Activated CD8-positive, alpha-beta memory T cell treated with anti-CD3 and anti-CD28 coated beads, Interleukin-2, amount 10 ng/mL, durations not matched to agents 7 days and 5 days (primary cell): ENCODE measurements at places on chromosomes 12 and 14. TPM values are rescaled to one million over a fixed set of nuclear protein-coding genes. Genes with fewer than 3 reads are reported as not detected.
A peak's percentile ranks its signal among the peaks of the same experiment; 100 is the strongest.

- H3K4me1 ChIP-seq: peaks cover 21% of the 10 kb centered on the region
- H3K4me3 ChIP-seq: no peak overlapping the region
- DNase-seq: no peak
- peaks cover 61% of the 10 kb centered on the region for H3K27me3 ChIP-seq
These were observed 349.1 kb downstream of the DPF3 start for GRCh38 chr14:72544615-72545387.

GRCh38 chr12:115936997-115937916 is 340.2 kb downstream of the MED13L start:
- H3K36me3 ChIP-seq: peaks cover 3% of the 10 kb centered on the region
- no peak overlapping the region for H3K27ac ChIP-seq
- peak; percentile 12 for DNase-seq
- H3K27me3 ChIP-seq: peaks cover 26% of the 10 kb centered on the region
- no peaks in the 10 kb centered on the region for H3K4me1 ChIP-seq

GRCh38 chr14:96269359-96269710 is 13.3 kb downstream of the BDKRB1 start:
- no peaks in the 10 kb centered on the region for H3K4me1 ChIP-seq
- no peak overlapping the region for H3K27ac ChIP-seq
- DNase-seq: no peak

GRCh38 chr14:72516936-72517700 is 376.8 kb downstream of the DPF3 start:
- H3K4me1 ChIP-seq: peaks cover 79% of the 10 kb centered on the region
- H3K27me3 ChIP-seq: peaks cover 1% of the 10 kb centered on the region
- no peak overlapping the region for H3K4me3 ChIP-seq
- peak; percentile 90 for DNase-seq
- H3K27ac ChIP-seq: peak overlapping the region; percentile 64

GRCh38 chr12:21675641-21676040 is 18.0 kb upstream of the LDHB start:
- H3K36me3 ChIP-seq: no peaks in the 10 kb centered on the region
- no peaks in the 10 kb centered on the region for H3K27me3 ChIP-seq
- H3K4me1 ChIP-seq: peaks cover 25% of the 10 kb centered on the region
- DNase-seq: no peak
- H3K27ac ChIP-seq: no peak overlapping the region

DNA sequence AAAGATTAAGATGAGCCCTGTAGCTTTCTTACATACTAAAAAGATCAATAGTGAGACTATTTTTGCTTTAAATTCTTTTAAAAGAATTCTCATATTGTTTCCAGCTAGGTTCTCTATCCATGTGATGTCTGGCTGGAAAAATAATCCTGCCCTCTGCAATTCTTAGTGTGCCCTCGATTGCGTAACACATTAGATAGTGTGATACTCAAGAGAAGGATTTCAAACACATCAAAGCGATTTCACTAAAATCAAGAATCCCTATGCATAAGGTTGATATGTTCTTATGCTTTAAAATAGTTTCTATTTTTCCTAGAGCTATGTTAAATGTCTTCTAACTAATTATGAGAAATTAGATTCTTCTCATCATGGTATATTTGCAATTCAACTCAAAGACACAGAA is 127.3 kb upstream of the PLEKHA5 start:
- H3K27ac ChIP-seq: no peak overlapping the region
- H3K4me3 ChIP-seq: no peak overlapping the region
- no peaks in the 10 kb centered on the region for H3K36me3 ChIP-seq
- H3K27me3 ChIP-seq: peaks cover 2% of the 10 kb centered on the region
- H3K4me1 ChIP-seq: no peaks in the 10 kb centered on the region
- no peak for DNase-seq

- DNase-seq: no peak
- no peaks in the 10 kb centered on the region for H3K36me3 ChIP-seq
- no peaks in the 10 kb centered on the region for H3K4me1 ChIP-seq
- H3K27me3 ChIP-seq: no peaks in the 10 kb centered on the region
These were observed 498.2 kb downstream of the BCL11B start for GRCh38 chr14:98773814-98774213.

GRCh38 chr12:43882578-43883178 is 46.8 kb downstream of the TMEM117 start:
- H3K4me3 ChIP-seq: no peak overlapping the region
- H3K27me3 ChIP-seq: no peaks in the 10 kb centered on the region
- H3K4me1 ChIP-seq: no peaks in the 10 kb centered on the region
- H3K27ac ChIP-seq: no peak overlapping the region
- no peaks in the 10 kb centered on the region for H3K36me3 ChIP-seq

DNA sequence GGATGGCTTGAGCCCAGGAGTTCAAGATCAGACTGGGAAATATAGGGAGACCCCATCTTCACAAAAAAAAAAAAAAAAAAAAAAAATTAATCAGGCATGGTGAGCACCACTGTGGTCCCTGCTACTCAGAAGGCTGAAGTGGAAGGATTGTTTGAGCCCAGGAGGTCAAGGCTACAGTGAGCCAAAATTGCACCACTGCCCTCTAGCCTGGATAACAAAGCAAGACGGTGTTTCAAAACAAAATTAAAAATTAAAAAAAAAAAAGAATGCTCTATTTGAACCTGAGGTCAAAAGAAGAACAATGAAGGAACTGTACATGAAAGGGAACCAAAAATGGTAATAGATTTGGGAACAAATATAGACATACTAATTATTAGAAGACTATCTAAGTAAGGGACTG is 40.4 kb downstream of the BMP4 start:
- H3K4me1 ChIP-seq: no peaks in the 10 kb centered on the region
- H3K36me3 ChIP-seq: no peaks in the 10 kb centered on the region
- H3K27me3 ChIP-seq: no peaks in the 10 kb centered on the region
- DNase-seq: no peak
- H3K4me3 ChIP-seq: no peak overlapping the region

GRCh38 chr12:4141348-4142270 is 132.0 kb upstream of the CCND2 start:
- peak; percentile 43 for DNase-seq
- H3K27me3 ChIP-seq: no peaks in the 10 kb centered on the region
- peaks cover 14% of the 10 kb centered on the region for H3K36me3 ChIP-seq

DNA sequence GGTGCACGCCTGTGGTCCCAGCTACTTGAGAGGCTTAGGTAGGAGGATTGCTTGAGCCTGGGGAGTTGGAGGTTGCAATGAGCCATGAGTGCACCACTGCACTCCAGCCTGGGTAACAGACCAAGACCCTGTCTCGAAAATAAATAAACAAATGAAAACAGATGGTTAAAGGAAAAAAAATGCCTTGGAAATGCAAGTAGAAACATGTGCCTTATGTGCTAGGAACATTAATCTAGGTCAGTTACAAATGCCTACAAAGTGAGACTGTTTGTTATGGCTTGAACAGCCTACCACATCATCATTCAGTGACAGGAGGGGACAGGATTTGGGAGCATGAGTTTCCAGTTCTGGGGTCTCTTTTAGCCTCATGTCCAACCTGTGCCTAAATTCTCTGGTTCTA is 52.4 kb upstream of the BCAT1 start:
- H3K36me3 ChIP-seq: no peaks in the 10 kb centered on the region
- no peak overlapping the region for H3K27ac ChIP-seq
- no peak overlapping the region for H3K4me3 ChIP-seq
- no peaks in the 10 kb centered on the region for H3K27me3 ChIP-seq
- peaks cover 12% of the 10 kb centered on the region for H3K4me1 ChIP-seq
- no peak for DNase-seq

DNA sequence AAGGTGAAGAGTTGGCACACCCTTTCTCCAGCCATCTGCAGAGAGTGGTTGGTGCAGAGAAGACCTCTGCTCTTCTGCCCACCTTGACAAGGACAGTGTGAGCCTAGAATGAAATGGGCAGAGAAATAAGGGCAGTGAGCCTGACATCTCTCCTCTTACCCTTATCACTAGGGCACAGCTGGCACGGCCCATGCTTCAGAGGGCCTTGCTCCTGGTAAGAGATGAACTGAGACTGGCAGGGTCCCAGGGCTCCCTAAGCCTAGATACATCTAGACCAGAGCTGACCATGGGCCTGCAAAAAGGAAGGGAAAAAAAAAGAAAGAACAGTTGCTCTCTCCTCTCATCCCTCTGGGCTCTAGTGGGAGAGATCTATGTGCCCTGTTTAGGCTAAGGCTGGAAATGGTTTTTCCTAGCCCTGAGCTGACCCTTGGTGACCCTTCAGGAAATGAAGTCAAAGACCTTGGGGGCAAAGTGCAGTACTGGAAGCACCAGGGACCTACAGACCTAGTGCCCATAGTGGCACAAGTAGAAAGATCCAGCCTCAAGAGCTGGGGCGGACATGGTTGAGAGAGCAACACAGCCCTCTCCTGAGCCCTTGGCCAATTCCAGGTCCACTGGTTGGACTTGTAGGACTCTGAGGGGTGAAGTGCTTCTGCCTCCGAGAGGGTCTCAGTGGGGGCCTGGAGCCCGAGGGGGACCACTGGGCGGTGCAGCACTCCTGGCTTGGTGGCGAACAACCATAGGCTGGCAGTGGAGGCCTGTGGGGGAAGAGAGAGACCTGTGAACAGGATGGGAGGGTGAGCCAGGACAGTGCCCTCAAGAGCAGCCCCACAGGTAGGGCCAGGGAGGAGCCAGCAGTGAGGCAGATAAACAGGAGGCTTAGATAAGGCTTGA is 22.0 kb downstream of the PRPF40B start:
- no peaks in the 10 kb centered on the region for H3K27me3 ChIP-seq
- DNase-seq: no peak
- peaks cover 2% of the 10 kb centered on the region for H3K36me3 ChIP-seq
- peak overlapping the region; percentile 52 for H3K27ac ChIP-seq
- no peak overlapping the region for H3K4me3 ChIP-seq

DNA sequence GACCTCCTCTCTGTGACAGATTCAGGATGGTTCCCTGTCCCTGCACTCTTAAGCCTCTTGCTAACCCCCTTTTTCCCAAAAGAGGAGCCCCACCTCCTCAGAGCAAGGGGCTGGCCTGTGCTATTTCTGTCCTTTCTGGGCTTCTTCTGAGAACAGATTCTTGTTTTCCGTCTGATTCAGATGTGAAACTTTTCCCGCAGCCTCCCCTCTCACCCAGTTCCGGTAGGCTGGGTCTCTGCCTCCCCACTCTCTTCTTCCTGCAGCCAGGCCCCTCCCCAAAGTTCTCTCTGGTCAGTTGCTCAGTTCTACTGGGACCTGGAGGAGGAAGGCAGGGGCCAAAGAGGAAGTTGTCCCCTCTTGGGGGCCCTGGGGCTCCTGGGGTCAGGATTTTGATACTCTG is 11.8 kb downstream of the PDE1B start:
- peak overlapping the region; percentile 65 for H3K4me3 ChIP-seq
- peak; percentile 48 for DNase-seq
- no peaks in the 10 kb centered on the region for H3K36me3 ChIP-seq
- peaks cover 28% of the 10 kb centered on the region for H3K4me1 ChIP-seq
- H3K27ac ChIP-seq: peak overlapping the region; percentile 77
- no peaks in the 10 kb centered on the region for H3K27me3 ChIP-seq

- DNase-seq: no peak
- no peak overlapping the region for H3K4me3 ChIP-seq
- H3K27me3 ChIP-seq: no peaks in the 10 kb centered on the region
- no peak overlapping the region for H3K27ac ChIP-seq
- H3K4me1 ChIP-seq: peaks cover 7% of the 10 kb centered on the region
These were observed 111.2 kb downstream of the LGMN start for GRCh38 chr14:92637228-92637627.

DNA sequence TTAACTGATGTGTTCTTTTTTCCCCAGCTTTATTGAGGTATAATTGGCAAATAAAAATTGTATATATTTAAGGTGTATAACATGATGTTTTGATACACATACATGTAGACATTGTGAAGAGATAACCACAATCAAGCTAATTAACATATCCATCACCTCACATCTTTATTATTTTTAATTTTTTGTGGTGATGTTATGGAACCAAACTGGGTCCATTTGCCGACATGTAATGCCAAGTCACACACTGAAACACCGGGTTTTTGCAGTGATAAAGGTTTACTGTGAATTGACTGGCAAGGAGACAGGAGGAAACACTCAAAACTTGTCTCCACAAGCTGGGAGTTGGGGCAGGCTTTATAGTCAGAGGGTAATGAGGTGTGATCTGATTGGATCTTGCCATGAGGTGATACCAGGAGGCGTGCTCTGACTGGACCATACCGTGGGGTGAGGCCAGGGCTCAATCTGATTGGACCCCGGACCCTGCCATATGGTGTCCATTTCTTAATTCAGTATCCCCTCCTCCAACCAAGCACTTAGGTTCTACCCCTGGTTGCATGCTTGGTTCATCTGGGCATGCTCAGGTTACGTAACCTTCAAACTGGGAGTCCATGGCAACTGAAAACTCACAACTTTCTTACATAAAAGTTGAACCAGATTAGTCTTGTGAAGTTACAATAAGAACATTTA is 11.8 kb upstream of the WSCD2 start:
- H3K4me3 ChIP-seq: no peak overlapping the region
- H3K27me3 ChIP-seq: peaks cover 10% of the 10 kb centered on the region
- no peaks in the 10 kb centered on the region for H3K36me3 ChIP-seq

GRCh38 chr12:57548013-57548315 is 972 bp upstream of the DCTN2 start:
- peaks cover 63% of the 10 kb centered on the region for H3K4me1 ChIP-seq
- no peak for DNase-seq
- no peak overlapping the region for H3K4me3 ChIP-seq
- H3K27me3 ChIP-seq: peaks cover 11% of the 10 kb centered on the region

DNA sequence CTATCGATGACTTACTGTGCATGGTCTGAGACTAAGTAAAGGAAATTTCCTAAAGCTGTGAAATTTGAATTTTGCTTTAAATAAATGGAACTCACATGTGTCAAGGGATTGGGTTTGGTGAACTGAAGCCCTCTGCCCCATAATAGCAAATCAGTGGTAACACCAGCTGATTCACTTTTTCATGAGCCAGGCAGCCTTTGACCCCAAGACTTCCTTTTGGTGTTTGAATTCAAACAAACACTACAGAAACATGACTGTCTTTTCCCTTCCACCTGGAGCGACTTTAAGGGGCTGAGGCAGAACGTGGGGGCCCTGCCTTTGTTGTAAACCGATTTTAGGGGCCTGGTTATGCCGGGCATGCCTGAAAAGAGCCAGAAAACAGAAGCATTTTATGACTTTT is 28.8 kb downstream of the KCTD10 start:
- no peak overlapping the region for H3K4me3 ChIP-seq
- no peaks in the 10 kb centered on the region for H3K27me3 ChIP-seq
- no peak overlapping the region for H3K27ac ChIP-seq
- no peak for DNase-seq

- no peaks in the 10 kb centered on the region for H3K27me3 ChIP-seq
- H3K4me1 ChIP-seq: peaks cover 74% of the 10 kb centered on the region
- DNase-seq: peak; percentile 87
These were observed 25.9 kb upstream of the LGALS3 start for GRCh38 chr14:55103005-55103640.

Gene KLHL33
- total RNA-seq: 0.59 TPM

Gene MAP3K9
- total RNA-seq: 6.5 TPM

Gene NRXN3
- not detected for total RNA-seq

Gene MUCL1
- total RNA-seq: not detected

Gene CKB
- total RNA-seq: 1.2 TPM
